ENCODE measurements at places on chromosomes 2 and 18. TPM values are rescaled to one million over a fixed set of nuclear protein-coding genes. Genes with fewer than 3 reads are reported as not detected.

DNA sequence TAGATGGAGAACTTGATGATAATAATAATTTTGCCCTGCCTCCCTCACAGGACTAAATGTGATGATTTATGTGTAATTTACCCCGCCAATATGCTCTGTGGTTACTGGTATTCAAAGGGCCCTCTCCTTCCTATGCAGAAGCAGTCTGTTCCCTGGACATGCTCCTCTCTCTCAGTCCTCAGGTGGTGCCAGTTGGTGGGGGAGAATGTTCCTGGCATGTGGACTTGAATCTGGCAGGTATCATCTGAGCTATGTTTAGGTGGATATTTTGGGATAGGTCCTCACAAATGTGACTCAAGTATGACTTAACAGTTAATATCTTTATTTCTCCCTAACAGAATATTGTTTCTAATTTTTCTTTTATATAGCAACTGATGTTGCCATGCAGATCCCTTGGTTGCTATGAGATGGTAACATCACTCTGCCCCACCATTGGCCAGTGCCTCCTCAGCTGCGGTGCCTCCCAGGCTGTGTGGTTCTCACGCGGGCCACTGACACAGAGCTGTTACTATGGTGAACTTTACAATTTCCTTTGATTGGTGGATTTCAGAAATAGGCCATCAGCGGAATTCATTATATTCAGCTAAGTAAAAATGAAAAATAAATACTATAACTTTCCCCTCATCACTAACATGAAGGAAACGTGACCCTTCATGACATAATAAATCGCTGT is 106.7 kb upstream of the PELI1 start:
- ATAC-seq: no peak

DNA sequence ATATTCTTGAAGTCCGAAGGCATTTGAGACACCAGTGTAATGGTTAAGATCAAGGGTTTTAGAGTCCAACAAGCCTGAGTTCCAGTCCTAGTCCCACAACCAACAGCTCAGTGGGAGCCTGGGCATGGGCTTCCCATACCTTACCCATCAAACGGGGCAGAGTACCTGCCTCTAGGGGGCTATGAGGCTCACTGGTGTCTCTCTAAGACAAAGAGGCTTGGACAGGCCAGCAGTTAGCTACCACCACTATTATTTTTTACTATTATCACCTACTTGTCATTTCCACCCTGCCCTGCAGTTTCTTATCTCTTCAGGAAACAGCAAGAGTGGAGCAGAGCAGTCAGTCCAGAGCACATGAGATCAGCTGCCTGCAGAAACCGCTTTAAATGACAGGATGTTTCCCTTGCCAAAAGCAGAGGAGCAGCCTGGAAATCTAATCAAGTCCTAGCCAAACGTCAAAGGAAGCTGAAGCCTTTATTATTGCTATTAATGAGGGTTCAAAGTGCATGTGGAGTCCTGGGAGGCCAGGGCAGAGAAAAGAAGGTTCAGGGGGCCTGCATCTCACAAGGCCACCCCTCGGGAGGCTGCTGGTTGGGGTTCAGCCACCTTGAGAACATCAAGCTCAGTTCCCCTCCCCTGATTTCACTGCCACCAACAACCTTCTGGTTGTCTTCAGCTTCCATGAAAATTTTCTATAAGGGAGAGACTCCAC is 66.6 kb downstream of the STPG4 start:
- no peak for ATAC-seq

DNA sequence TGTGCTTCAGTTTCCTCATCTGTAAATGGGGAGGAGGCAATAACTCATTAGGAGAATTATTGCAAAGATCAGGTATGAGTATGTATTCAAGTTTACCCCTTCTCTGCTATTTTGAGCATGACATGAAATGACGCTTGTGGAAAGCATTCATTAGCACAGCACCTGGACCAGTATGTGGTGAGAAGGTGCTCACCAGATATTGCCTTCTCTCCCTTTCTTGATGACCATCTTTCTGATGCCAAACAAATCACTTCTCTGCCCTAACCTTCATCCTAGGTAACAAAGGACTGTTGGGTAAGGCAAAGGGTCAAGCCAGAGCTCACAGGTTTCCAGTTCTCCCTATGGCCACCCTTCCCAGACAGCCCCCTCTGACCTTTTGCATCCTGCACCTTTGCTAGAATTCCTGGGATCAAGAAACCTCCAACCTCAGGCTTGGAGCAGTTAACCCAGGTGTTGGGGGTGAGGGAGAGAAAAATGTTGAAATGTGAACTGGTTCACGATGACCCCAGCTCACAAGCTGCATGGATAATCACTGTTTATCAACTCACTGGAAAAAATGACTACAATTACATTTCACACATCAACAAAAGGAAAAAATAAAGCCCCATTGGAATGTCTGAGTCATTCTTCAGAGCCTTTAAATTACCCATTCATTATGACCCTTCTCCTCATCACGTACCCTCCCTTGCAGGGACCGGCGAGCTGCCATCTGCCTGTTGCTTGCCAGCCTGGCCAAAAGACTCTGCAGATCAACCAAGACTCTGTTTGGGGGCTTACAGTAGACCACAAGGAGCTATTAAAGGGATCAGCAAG is 41.6 kb downstream of the LBH start:
- ATAC-seq: peak; percentile 57

Gene GALR1
- total RNA-seq: not detected

- ATAC-seq: no peak
Observed at GRCh38 chr18:23882616-23883276, 131.8 kb upstream of the TTC39C start.

GRCh38 chr2:18719978-18720775 is 130.8 kb upstream of the NT5C1B start:
- no peak for ATAC-seq

- ATAC-seq: no peak
Observed at GRCh38 chr2:73359915-73360697, 25.5 kb upstream of the ALMS1 start.

DNA sequence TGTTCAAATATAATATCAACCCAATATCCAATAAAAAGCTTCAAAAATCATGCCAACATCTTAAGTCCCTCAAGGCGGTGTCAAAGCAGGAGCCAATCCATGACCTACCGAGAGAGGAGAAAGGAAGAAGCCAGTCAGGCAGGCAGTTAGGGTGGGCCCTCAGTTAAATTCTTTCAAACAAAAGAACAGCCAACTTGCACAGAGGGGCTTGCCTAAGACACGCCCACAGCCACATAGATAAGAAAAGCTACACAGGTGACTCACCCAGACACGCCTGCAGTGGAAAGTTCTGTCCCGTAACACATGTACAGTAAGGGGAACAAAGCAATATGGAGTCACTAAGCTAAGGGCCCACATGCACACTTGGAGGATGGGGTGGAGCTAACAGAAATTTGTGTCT is 61.3 kb downstream of the SP110 start:
- ATAC-seq: no peak

DNA sequence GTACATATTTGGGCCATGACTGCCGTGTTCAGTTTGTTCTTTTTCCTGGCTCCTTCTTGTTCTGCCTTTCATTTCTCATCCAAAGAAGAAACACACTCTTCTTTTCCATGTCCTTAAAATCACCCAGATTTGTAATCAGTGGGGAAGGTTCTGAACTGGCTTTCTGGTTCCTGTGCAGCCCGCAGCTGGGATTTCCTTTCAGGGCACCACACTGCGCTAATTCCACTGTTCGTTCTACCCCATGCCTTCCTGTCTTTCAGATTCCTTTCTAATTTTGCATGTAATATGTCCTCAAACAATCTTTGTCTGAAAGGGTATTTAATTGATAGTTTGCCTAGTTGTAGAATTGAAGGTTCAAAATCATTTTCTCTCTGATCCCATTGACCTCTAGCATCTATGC is 94.1 kb downstream of the HS1BP3 start:
- ATAC-seq: no peak

GRCh38 chr2:842151-842803 is 108.4 kb upstream of the SNTG2 start:
- ATAC-seq: no peak

Gene LCT
- 0.45 TPM for total RNA-seq
